ENCODE measurements at places on chromosomes 5 and 9.

DNA sequence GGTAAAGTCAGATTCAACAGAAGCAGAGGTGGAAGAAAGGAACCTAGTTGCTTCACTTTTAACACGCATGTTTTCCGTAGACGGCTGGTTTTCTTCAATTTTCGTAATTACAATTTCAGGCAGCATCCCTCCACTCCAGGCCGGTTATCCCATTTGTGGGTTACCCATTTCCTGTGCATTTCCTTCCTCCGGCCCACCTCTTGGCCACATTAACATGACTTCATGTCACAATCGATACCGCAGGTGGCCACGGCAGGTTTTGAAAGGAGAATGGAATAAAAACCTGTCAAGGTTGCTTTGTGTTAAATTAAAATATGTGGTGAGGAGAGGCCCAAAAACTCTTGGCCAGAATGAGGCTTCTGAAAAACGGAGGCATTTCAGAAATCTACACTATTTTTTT, 130.2 kb downstream of the PCSK5 start:
- no peak for DNase-seq

- DNase-seq = no peak
Observed at GRCh38 chr5:161566081-161566480, 19.6 kb upstream of the GABRB2 start.

GRCh38 chr9:129745200-129745599, 7.6 kb downstream of the PTGES start:
- no peak for DNase-seq

- DNase-seq = no peak
Observed at GRCh38 chr5:74587300-74587699, 53.2 kb downstream of the ENC1 start.

- DNase-seq = no peak
Observed at GRCh38 chr9:75431375-75431774, 343.1 kb downstream of the OSTF1 start.
